ENCODE measurements at places on chromosomes 1 and 21.

DNA sequence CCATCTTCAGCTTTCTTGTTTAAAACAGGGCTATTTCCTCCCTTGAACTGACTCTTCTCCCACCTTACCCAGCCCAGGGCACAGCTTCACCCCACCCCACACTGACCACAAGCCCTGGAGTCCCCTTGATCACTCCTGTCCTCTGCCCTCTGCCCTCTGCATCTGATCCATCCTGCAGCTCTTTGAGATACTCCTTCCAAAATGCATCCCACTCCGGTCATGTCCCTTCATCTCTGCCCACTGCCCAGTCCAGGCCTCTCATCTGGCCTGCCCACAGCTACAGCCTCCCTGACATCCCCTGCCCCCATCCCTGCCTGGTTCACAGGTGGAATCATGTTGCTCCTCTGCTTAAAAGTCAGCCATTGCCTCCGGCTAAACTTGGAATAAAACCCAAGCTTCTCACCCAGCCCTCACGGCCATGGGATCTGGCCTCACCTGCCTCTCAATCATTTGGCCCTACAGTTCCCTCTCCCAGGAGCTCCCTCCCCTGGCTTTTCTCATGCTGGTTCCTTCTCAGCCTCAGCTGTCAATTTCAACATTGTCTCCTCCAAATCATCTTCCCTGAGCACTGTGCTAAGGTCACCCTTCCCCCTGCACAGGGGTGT is 202.0 kb downstream of the MATN1 start:
- DNase-seq = no peak

GRCh38 chr1:168598892-168599291 is 22.5 kb downstream of the XCL1 start:
- DNase-seq = no peak

DNA sequence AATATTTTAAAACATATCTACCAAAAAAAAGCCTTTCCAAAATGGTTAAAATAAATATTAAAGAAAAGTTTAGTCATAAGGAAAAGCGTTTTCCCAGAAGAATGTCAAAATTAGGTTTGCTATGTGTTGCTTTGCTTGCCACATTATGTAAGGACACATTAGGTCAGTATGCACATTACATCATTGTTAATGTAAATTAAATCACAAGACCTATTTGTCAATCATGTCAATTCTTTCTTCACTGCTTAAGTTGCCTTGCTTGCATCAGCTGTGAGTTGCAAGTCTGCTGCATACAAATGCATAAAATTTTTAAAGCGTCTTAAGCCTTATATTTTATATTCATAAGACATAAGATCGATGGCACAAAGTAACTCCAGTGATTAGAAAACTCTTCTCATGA is 448.9 kb downstream of the PCP4 start:
- DNase-seq = no peak

DNA sequence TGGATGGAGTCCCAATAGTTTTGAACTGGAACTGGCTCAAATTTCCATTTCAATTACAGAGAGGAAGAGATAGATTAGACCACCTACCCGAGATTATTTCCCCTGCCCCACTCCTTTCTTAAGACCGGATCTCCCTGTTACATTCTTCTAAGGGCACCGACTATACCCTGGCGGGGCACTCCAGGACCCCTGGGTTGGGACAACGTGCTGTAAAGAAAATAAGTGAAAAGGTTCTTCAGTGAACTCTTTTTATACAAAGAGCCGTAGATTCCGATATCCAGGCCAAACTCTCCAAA is 6.7 kb downstream of the NR5A2 start:
- DNase-seq = no peak

DNA sequence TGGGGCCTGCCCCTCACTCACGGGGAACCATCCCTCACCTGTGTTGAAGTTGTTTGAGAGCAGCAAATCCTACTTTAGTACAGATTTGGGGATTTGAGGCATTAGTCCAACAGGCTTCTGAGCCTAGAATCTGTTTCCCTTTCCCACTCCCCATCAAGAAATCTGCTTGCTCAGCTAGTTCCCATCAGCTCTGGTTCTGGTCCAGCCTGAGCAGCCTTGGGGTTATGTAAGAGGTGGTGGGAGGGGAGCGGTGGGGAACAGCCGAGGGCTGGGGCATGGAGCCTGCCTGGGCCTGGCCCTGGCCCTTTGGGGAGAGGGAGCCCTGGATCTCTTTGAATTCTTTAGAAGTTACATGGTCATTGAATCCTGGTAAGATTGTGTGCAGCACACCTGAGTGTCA is 4.1 kb downstream of the GSTM5 start:
- no peak for DNase-seq

- no peak for DNase-seq
These were observed 18.1 kb upstream of the MYOG start for GRCh38 chr1:203103829-203104495.

GRCh38 chr1:19828546-19828945 is 13.5 kb upstream of the RNF186 start:
- no peak for DNase-seq

DNA sequence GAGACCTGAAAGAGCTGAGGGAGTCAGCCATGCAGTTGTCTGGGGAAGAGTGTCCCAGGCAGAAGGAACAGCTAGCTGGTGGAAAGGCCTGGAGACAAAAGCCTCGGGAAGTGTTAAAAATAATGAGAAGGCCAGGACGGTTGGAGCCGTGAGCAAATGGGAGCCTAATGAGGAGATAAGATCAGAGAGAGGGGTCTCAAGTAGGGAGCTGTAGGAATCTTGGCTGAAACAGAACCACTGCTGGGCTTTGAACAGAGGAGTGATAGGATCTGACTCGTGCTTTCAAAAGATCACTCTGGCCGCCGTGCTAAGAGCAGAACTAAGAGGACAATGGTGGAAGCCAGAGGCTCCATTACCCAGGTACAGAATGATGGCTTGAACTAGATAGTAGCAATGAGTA is 1.9 kb upstream of the FOXJ3 start:
- DNase-seq = no peak

GRCh38 chr21:38333301-38334272 is 76.8 kb downstream of the KCNJ15 start:
- DNase-seq = no peak

- no peak for DNase-seq
These were observed 21.3 kb downstream of the SH2D2A start for GRCh38 chr1:156795374-156795733.

DNA sequence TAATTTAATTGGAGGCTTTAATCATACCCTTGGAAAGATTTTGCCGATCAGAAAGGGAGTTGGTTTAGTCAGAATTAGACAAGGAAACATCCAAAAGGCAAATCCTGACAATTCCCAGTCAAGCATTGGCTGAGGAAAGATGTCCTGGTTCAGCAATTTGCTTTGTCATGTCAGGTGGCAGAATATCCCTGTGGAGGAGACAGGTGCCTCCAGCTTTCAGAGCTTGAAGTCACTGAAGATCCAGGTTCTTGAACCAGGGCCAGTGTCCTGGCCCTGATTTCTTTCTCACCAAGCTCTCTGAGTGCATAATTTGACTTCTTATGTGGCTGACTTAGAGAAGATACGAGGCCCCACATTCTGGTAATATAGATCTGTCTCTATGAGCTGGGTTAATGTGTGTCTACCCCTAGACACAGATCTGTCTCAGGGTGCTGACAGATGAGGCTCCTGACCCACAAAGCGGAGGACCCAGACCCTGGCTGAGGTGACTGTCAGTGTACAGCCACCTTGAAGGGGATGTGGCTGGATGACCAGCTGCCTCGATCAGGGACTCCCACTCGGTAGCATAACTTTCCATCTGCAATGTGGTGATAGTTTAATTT is 118.9 kb downstream of the HHAT start:
- DNase-seq = no peak

DNA sequence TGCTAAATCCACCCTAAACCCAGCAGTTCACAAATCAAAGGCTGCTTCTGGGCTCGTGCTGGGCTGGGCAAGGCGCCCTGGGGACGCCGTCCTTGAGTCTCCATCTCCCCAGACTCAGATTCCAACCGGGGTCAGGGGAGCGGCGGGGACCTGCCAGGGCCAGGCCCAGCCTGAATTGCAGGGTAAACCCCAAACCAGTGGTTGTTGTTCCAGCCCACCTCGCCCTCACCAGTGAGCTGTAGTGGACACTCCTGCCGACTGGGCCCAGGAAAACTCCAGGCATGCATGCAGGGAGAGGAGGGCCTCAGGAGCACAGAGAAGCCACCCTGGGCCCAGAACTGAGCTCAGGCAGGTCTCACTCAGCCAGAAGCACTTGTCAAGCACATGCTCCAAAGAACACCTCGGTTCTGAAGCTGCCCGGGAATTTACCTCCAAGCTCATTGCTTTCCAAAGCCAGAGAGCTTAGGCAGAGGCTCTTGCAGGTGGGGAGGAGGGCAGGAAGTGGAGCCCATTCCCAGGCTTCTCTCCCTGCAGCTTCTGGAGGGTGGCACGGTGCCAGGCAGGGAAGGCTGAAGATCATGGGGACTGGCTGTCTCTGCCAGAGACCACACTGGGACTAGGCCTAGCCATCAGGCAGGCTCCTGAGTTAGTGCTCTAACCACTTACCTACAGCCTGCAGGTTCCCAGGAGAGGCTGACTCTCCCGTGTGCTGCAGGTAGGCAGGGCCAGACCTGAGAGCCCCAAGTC is 437.0 kb downstream of the MATN1 start:
- DNase-seq = peak; percentile 22

GRCh38 chr1:94125551-94126514 is 4.9 kb upstream of the ABCA4 start:
- DNase-seq = no peak

DNA sequence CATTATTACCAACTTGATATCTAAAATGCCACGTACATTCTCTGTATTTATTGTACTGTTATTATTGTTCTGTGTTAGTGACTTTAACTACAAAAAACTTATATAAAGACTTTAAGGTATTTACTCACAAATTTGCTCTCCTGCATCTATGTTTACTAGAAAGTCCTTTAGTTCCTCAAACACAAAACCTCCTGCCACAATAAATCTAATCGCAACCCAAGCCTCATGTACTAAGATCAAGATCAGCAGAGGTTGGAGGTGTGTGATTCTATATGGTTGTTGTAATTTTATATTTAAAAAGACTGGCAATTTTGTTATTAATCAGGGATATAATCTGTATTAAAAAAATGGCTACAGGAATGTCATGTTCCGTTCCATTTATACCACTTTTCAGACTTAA is 68.6 kb downstream of the VAV3 start:
- no peak for DNase-seq

GRCh38 chr1:52158218-52158617 is 16.3 kb downstream of the ZFYVE9 start:
- DNase-seq = no peak

DNA sequence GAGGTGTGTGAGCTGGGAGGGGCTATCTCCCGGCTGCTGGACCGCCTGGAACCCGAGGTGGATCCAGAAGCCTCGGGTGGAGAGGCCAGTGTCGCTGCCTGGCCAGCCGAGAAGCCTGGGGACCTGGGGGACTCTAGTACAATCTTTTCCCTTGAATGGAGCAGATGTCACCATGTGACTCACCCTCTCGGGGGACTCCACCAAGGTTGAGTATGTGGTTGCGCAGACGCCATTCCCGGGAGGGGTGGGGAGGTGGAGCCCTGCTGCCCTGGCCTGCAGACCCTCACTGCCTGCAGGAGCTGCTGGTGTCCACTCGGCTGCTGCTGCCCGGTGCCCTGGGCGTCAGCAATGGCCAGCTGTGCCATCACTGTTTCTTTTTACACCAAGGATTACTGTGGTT is 40.3 kb downstream of the TP73 start:
- peak; percentile 73 for DNase-seq

- no peak for DNase-seq
These were observed 70.3 kb downstream of the CD46 start for GRCh38 chr1:207822124-207822601.

- no peak for DNase-seq
These were observed 48.4 kb upstream of the ZNF326 start for GRCh38 chr1:89946532-89946931.

DNA sequence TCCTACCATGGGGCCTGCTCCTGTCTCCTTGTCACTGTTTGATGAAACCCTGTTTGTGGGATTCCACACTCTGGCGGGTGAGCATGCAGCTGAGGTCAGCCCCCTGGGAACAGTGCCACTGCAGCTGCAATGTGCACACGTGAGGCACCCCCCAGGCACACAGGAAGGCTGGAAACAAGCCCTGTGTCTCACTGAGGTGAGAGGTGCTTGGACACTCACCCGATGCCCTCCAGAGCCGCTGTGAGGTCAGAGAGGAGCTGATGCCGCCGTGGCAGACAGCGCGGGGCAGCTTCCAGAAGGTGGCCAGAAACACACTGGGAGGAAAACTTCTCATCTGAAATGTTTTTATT is 49.7 kb downstream of the SLX9 start:
- DNase-seq = peak; percentile 62

- DNase-seq = no peak
These were observed 31.4 kb upstream of the LEPR start for GRCh38 chr1:65388908-65389695.

DNA sequence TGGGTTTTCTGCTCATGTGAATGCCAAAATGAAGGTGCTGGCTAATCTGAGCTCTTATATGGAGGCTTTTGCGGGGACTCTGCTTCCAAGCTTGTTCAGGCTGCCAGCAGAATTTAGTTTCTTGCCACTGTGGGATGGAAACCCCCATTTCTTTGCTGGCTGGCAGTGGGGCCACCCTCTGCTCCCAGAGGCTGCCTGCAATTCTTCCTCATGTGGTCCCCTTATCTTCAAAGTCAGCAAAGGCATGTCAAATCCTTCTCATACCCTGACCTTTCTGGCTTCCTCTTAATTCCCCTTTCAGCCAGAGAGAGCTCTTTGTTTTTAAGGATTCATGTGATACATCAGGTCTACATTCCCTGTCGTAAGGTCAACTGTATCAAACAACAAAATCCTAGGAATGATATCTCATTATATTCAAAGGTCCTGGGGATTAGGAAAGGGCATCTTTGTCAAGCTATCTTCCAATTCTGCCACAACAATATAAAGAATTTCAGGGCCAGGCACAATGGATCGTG is 5.2 kb upstream of the GPR161 start:
- no peak for DNase-seq
